ENCODE measurements at places on chromosomes 7 and 10. TPM values are rescaled to one million over a fixed set of nuclear protein-coding genes. Genes with fewer than 3 reads are reported as not detected.

CALHM1 gene
- not detected for total RNA-seq

OR2A1 gene
- 0.16 TPM for total RNA-seq

GPR15LG gene
- total RNA-seq, result not detected

NAT16 gene
- total RNA-seq, result not detected

Measured in mesenteric fat pad (tissue), 1 donor.